ENCODE measurements at places on chromosomes 7 and 10. TPM values are rescaled to one million over a fixed set of nuclear protein-coding genes. Genes with fewer than 3 reads are reported as not detected.

DNA sequence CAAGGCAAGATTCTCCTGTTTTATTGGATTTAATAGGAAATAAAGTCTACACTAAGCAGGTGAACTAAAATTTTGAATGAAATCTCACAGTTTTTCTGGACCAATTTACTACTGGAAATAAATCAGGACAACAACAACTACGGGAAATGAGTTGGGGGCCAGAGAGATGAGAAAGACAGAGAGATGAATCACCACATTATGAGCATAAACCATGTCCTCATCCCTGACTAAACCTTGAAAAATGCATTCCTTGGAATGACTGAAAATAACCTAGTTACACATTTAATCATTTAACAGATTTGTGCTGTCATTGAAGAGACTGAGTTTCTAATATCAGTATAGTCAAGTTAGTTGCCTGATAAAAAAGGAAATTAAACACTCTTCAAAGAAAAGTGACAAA lies 608.4 kb upstream of the KCND2 start:
- peak; percentile 76 for DNase-seq

GRCh38 chr7:123552641-123553040 lies 5.0 kb downstream of the NDUFA5 start:
- no peak for DNase-seq

DNA sequence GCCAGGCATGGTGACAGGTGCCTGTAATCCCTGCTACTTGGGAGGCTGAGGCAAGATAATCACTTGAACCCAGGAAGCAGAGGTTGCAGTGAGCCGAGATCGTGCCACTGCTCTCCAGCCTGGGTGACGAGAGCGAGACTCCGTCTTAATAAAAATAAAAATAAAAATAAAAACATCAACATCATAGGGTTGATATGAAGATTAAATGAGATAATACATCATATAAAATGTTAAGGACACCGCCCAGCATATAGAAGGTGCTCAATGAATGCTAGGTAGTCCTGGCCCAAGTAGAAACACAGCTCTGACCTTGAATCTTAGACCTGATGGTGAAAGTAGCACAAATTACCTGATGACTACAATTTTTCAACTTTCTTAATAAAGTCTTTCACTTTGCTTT lies 74.0 kb downstream of the PAX2 start:
- no peak for DNase-seq

GRCh38 chr10:102068216-102068615 lies 3.1 kb downstream of the HPS6 start:
- no peak for DNase-seq

GRCh38 chr7:12320987-12321647 lies 82.5 kb downstream of the VWDE start:
- no peak for DNase-seq

DNA sequence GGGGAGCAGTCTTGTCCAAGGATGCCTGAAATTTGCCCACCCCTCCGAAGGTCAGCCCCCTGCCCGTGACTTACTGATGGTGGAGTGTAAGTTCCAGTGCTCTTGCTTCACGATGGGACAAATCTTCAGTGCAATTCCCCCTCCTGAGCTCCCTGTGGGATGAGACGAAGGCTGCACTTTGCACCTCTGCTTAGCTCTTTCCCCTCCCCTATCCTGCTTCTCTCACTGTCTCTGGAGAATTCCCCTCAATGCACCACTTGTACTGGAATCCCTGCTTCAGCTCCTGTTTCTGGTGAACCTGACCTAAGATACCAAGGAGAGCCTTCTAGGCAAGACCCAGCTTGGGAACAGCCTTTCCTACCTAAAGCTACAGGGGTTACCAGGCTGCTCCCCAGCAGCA lies 122.9 kb upstream of the ZMIZ1 start:
- no peak for DNase-seq

GIMAP8 gene
- total RNA-seq, result 0.07 TPM

TMEM225B gene
- 0.25 TPM for total RNA-seq

NME8 gene
- total RNA-seq, result not detected

TSPAN33 gene
- total RNA-seq, result 1.4 TPM
